ENCODE measurements at places on chromosomes 7 and 10.
A peak's percentile ranks its signal among the peaks of the same experiment; 100 is the strongest.

DNA sequence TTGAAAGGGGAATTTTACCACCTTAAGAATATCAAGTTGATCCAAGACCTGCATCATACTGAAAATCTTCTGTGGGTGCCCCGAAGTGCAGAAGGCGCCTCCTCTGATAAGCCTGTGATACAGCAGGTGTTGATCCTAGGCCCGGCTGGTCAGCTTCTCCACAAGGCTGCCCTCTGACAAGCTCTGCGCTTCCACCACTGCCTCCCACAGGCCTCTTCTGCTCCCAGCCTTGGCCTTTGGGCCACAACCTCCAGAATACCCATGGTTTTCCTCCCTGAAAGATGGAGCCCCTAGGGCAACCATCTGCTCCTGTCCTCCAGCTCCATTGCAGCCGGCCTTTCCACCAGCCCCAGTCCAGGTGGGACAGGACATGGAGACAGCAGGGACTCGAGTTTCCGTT lies 5.6 kb upstream of the OGDHL start:
- no peak for DNase-seq

GRCh38 chr7:149287622-149288021 lies 25.6 kb downstream of the ZNF783 start:
- no peak for DNase-seq

GRCh38 chr7:106729720-106730385 lies 68.9 kb upstream of the CCDC71L start:
- no peak for DNase-seq

GRCh38 chr7:132275416-132276233 lies 300.6 kb downstream of the PLXNA4 start:
- DNase-seq: no peak

GRCh38 chr10:107914450-107915214 lies 750.1 kb upstream of the SORCS1 start:
- no peak for DNase-seq

DNA sequence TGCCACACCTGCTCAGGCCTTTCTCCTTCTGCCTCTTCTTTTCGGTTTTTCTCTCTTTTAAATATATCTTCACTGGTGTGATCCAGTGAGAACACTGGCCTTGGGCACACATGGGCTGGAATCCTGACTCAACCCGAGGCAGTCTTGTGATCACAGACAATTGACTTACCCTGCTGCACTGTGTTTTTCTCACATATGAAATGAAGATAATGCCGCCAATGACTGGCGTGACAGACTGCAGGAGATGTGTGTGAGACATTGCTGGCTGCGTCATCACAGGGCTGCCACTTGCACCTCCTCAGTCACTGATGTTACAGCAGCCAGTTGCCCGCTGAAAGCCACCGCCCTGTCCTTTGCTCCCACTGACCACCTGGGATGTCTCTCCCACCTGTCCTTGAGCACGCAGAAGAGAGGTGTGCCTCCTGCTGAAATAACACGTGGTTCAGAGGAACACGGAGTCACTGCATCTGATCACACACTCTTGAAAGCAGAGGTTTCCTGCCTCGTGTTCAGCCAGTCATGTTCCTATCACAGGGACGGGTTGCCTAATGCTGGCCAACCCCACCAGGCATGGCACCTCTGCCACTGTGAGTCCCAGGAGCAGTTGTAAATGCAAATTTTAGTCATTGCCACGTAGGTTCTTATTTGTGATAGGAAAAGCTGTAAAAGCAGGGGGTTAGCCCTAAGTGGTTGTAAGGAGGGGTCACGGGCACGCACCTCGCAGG lies 124.6 kb upstream of the LANCL2 start:
- DNase-seq: no peak

DNA sequence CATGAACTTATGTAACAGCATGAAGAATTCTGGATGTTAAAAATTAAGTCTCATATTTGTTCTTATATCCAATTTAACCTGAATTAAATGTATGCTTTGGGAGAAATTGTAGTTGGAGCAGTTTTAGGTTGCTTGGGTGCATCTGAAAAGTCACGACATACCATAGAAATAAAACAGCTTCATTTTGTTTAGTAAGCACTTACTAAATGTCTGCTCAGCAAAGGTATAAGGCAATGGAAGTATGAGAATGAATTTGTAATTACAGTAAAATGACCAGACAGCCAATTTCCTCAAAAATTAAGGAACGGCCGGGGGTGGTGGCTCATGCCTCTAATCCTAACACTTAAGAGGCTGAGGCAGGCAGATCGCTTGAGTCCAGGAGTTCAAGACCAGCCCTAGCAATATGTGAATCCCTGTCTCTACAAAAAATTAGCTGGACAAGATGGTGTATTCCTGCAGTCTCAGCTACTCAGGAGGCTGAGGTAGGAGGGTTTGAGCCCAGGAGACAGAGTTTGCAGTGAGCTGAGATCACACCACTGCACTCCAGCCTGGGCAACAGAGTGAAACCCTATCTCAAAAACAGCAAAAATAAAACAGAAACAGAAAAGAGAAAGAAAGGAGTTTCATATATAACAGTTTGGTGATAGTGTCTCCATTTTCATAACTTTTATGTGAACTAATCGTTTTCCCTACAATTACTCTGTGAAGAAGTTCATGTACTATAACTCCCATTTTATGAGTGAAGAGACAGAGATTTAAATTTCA lies 47.2 kb upstream of the KLF6 start:
- no peak for DNase-seq

DNA sequence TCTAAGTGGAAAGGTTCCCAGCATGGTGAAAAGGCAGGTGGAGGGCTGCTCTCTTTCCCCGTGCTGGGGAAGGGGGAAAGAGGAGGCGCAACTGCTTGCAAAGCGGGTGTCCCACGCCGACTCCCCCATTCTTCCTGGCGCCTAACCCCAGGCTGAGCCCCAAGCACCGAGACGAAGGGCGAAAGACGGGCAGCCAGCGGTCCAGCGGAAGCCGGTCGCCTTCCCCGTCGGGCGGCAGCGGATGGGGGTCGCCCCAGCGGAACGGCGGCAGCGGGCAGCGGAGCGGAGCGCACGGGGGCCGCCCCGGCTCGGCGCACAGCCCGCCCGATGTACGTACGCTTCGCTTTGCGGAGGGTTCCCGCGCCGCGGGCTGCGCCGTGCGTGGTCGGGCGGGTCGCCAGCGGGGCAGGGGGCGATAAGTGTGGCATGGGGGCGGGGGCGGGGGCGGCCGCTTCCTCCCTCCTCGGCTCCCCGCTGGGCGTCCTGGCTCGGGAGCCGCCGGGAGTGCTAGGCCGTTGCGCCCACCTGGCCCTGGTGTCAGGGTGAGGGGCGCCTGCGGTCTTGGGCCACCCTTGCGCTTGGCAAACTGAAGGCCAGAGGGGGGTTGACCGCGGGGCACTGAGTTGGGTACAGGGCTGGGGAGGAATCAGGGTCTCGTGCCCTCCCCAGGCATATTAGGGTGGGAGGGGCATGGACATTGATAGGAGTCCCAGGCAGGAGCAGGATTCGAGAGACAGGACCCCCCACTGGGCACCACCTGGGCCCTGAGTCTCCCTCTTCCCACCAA lies 35.2 kb upstream of the HSPB1 start:
- DNase-seq: no peak

DNA sequence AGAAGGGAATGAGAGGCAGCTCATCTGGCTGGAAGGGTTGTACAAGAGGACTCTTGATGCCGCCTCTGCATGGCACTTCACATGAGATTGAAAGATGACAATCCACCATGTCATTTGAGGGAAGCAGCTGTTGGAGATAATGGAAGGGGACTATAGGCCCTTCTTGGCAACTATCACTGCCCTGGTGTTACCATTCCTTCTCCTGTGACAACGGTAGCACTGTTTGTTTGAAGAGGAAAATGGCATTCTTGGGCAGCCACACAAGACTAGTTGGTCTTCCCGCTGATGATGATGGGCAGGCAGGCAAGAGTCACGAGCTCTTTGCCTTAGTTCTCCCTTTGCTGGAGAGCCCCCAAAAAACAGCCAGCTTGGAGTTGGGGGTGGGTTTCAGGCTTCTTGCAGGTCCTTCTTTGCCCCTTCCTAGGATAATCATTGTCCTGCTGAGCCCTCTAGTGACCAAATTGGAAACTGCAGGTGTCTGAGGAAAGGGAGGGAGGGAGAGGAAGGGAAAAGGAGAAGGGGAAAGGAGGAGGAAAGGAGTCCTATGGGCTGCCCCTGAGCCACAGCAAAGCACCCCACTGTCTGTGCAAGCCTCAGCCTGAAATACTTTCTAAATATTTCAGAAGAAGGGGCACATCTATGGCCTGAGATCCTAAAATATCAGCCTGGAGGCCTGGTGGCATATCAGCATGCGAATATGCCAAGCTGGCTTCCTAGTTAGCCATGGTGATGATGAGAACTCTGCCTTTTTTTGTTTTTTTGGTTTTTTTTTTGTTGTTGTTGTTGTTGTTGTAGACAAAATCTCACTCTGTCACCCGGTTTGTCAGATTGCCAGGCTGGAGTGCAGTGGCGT lies 165.6 kb upstream of the KMT2E start:
- DNase-seq: peak; percentile 17

- no peak for DNase-seq
Measured at GRCh38 chr10:120436439-120437112, 20.5 kb upstream of the PLPP4 start.

DNA sequence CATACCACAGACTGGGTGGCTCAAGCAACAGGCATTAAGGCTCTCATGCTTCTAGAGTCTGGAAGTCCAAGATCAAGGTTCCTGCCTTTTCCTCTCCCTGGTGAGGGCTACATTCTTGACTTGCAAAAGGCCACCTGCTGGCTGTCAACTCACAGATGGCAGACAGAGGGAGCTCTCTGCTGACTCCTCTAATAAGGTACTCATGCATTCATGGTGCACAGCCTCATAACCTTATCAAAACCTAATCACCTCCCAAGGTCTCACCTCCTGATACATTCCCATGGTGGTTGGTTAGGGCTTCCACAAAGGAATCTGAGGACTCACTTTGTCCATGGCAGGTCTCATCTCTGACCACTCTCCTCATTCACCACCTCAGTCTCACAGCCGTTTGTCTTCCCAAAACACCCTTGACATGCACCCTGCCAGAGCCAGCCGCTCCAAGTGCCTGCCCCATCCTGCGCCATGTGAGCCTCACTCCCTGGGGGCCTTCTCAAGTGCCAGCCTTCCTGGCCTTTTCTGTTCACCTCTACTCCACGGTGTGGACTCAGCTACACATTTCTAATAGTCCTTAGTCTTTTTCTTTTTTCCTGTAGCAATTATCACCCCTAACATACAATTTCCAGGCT lies 400.3 kb upstream of the ADARB2 start:
- no peak for DNase-seq

DNA sequence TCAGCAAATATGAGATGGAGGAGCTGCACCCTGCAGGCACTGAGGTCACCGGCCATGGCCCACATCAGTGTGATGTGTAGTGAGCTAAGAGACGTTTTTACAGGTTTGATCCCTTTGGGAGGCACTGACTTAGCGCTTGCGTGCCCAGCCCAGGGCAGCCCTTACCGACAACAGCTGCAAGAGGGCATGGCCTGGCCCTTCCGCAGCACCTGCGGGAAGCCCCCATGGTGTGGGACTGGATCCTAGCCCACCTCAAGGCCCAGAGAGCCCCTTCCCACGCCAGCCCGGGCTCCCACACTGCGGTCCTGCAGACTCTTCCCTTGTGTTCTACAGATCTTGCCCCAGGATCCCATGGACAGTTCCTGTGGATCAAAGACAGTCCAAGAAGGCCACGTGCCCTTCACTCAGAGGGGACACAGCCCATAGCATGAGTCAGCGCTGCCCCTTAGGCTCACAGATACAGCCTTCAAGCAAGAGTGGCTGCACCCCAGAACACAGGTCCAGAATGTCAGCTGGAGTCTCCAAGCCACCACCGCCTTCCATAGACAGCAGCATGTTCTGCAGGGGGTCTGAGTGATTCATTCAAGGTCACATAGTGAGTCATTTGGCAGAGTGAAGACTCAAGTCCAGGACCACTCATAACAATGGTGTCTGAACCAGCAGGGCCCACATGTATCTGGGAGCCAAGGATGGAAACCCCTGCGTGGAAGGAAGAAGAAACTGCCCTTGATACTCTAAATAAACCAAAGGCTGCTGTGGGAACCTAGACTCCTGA lies 25.4 kb downstream of the TLL2 start:
- DNase-seq: no peak

GRCh38 chr10:6980353-6980752 lies 400.3 kb upstream of the PRKCQ start:
- no peak for DNase-seq

DNA sequence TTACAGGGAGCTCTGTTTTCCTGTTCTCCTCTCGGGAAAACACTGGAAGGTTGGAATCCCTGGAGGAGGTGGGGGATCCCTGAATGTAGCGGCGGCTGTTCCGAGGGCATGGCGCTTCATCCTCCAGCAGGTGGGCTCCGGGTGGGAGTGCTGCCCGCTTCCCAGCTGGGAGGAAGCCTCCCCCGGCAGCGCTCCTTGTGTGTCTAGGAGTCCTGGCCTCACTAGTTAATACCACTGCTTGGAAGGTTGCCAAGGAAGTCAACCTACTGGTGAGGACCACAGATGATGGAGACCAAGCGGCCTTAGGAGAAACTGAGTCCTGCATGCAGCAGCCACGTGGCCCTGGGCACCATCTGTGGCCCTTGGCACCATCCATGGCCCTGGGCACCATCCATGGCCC lies 151.9 kb upstream of the PFKP start:
- DNase-seq: no peak

GRCh38 chr7:19620470-19620869 lies 88.4 kb downstream of the POLR1F start:
- no peak for DNase-seq

DNA sequence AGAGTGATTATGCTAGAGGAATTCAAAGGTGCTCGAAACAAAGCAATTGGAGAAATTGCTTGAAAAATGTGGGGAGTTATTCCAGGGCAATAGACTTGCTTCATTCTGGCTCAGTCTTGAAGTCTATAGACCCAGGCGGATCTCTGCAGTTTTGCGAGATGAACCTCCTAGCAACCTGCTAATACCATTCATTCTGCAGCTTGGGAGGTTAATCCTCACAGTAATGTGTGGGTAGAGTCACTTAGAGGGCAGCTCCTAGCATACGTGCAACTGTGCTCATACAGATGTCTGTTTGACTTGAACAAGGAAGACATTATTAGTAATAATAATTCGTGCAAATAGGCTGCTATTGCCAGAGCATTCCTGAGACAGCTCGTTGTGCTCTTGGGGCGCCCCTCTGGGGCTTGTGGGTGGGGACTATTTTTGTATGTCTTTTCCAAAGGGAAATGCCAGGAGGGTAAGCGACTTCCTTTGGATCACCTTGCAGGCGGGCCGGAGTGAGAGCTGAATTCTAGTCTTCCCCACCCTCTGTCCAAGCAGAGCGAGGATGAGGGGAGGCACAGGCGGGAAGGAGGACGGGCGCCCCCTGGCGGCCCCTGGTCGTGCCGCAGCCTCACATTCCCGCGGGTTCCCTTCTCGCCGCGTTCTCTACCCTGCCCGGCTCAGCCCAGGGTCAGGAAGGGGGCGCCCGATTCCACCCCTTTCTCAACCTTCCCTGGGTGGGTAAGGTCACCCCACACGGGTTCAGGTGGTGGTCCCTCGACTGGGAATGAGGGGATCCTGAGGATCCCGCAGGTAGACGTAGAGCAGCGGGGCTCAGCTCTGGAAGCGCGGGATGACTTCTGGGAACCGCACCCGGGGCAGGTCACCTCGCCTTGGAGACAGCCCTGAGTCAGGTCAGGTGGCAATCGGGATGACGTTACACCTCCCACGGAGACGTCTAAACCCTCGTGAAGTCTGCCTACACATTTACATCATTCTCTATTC lies 241.5 kb downstream of the PHTF2 start:
- peak; percentile 48 for DNase-seq
